ENCODE measurements at places on chromosomes 12 and 14.
A peak's percentile ranks its signal among the peaks of the same experiment; 100 is the strongest.

DNA sequence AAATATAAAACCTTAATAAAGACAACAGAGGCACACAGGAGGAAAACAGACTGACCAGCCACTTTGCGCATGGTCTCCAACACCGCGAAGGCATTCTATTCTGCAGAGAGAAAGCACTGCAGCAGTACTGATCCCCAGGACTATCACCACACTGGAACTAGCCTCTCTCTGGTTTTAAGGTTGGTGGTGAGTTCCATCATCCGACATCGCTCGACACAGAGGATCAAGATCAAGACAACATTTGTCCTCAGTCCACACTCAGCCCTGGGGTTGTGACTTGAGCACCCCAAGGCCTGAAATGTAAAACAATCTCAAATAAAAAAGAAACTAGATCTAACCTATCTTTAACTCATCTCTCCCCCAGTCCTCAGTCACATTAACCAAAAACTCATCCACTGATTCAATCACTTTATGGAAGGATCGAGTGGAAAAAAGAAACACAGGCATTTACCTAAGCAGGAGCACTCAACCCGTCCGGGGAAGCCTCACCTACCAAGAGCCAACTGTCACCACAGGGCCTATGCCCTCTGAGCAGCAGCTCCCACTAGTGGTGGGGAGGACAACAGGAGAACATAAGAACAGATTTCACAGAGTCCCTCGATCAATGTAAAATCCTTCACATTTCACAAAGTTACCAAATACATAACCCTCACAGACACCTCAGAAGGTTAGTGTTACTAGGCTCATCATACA lies 17.7 kb downstream of the STXBP6 start:
- no peak for DNase-seq

GRCh38 chr14:80845856-80846255 lies 95.7 kb downstream of the CEP128 start:
- no peak for DNase-seq

- DNase-seq: no peak
Measured at GRCh38 chr14:28867571-28867970, 101.0 kb downstream of the FOXG1 start.

DNA sequence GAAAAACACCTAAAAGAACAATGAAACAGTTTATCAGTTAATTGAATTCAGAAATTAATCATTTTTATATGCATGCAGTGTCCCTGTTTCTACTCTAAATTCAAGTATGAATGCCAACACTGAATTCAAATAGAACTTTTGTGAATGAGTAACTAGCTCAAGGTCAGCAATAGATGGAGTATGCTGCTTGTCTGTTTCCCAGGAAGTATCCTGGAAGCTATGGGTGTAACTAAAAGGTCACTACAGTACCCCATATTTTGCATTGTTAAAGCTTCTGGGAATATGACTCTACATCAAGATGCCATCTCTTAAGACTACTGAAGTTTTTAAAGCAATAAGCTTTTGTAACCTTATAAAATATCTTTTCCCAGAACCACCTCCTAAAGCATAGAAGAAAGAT lies 681.4 kb upstream of the FBXO33 start:
- no peak for DNase-seq

- no peak for DNase-seq
Measured at GRCh38 chr14:105392131-105393090, 5.9 kb upstream of the TEX22 start.

DNA sequence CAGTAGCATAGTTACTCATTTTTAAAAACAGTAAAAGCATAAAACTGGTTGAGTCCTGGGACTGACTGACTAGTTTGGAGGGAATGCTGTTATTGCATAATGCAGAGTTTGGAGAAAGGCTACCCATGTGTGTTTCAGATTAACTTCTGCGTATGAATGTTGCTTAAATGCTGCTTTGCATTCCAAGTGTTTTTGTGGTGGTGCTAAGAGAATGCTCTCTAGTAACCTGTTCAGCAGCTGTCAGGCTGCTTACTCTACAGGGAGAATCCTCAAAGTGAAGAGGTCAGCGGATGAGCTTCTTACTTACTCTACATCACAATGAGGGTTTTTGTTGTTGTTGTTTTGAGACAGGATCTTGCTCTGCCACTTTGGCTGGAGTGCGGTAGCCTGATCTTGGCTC lies 4.3 kb downstream of the DLST start:
- DNase-seq: no peak

GRCh38 chr12:57005980-57006808 lies at the start of gene ZBTB39:
TSS of gene ZBTB39 (minus strand) at chr12:57006546. CDS start at chr12:57004917, 1,629 bp downstream.
- peak; percentile 67 for DNase-seq

DNA sequence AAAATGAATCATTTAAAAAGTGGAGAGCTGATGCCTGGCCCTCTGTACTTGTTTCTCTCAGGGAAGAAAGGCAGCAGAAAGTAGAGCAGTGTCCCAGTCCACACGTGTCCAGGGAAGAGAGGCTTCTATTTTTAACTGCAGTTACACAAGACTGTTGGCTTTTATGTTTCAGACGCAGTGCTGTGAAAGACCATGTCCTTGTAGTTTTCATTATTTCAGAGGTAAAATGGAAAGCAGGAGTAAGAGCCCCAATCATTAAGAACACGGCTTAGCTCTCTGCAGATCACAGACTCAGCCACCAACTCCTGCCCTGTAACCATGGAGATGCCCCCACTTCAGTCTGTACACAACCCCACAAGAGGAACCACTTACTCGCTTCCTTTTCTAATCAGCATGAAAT lies 336.3 kb downstream of the DAD1 start:
- DNase-seq: no peak

DNA sequence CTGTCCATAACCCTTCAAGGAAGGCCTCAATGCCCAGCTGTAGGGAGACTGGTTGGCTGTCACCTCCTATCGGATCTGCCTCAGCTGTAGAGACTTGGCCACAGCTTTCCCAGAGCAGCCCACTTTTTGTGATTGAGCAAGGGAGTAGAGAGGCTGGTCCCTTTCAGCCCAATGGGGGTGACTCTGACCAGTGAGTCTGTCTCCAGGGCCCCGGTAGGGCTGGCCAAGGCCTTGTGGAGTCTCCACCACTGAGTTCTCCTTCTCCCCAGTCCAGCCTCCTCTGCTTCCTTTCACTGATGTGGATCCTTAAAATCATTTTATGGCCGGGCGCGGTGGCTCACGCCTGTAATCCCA lies 14.5 kb upstream of the HPD start:
- DNase-seq: no peak

DNA sequence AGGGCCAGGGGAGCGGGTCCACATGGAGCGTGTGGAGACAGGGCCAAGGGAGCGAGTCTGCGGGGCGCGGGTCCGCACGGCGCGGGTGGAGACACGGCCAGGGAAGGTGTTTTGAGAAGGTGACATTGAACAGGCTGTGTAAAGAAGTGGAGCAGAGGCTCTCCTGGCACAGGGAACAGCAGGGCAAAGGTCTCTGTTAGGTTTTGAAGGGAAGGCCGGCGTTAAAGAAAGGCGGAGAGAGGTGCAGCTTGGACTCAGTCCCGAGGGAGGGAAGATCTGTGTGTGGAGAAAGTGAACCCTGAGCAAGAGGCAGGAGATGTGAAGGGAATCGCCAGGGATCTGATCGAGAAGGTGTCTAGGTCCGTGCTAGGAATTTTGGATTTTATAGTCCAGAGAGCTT lies 1.8 kb downstream of the PXMP2 start:
- no peak for DNase-seq

GRCh38 chr14:35696119-35696518 lies 113.0 kb downstream of the RALGAPA1 start:
- no peak for DNase-seq

GRCh38 chr12:11895421-11896078 lies 175.2 kb upstream of the BCL2L14 start:
- DNase-seq: no peak

- DNase-seq: no peak
Measured at GRCh38 chr12:114913871-114914801, 230.2 kb upstream of the TBX3 start.
